ENCODE measurements at places on chromosomes 1 and 21.

- no peak for DNase-seq
These were observed 544.9 kb downstream of the KCNT2 start for GRCh38 chr1:196063294-196063693.

DNA sequence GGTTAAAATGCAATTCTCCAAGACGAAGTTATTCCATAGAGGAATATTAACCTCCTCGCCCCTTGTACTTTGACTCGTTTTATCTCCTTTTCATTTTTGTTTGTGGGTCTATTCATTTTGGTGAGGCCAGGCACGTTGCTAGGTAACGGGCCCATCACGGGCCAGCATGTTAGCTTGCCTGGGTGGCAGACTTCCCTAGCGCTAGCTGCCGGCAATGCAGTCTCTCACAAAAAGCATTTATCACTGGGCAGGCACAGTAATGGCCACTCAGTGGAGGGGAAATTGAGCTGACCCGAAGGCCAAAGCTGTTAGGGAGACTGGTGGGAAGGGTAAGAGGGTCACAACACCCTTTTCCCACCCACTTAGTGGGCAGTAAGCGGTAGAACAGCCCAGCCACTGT lies 234.4 kb upstream of the FOXD3 start:
- DNase-seq = no peak

DNA sequence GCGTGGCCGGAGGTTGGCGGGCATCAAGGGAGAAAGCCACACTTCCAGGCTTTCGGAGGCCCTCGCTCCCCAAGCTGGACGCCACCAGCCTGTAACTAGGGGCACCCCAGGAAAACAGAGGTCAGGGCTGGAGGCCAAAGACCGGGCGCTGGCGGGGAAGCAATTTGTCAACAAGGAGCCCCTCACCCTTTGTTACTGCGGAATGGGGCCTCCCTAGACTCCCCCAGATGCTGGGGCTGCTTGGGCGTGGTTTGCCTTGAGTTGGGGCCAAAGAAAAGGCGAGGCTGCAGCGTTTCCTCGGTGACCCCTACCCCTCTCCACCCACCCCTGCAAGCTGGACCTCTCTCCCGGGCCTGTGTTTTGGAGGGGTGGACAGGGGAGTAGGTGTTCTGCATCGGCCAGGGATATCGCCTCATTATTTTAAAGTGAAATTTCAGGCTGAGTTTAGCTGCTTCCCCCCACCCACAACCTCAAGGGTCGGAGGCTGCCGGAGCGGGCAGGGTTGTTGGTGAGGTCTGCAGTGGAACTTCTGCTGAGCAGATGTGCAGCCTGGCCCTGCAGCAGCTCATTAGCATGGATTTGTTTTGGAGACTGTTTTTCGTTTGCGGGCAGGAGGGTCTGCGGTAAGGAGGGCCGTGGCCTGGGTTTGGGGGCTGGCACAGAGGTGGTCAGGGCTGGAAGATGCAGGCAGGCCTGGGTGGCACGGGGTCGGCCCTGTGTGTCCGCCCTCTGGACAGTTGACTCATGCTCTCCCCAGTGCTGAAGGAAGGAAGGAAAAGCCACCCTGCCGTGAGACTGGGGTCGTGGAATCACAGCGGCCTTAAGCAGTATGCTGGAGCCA lies 1.5 kb downstream of the NBL1 start:
- DNase-seq = peak; percentile 33

DNA sequence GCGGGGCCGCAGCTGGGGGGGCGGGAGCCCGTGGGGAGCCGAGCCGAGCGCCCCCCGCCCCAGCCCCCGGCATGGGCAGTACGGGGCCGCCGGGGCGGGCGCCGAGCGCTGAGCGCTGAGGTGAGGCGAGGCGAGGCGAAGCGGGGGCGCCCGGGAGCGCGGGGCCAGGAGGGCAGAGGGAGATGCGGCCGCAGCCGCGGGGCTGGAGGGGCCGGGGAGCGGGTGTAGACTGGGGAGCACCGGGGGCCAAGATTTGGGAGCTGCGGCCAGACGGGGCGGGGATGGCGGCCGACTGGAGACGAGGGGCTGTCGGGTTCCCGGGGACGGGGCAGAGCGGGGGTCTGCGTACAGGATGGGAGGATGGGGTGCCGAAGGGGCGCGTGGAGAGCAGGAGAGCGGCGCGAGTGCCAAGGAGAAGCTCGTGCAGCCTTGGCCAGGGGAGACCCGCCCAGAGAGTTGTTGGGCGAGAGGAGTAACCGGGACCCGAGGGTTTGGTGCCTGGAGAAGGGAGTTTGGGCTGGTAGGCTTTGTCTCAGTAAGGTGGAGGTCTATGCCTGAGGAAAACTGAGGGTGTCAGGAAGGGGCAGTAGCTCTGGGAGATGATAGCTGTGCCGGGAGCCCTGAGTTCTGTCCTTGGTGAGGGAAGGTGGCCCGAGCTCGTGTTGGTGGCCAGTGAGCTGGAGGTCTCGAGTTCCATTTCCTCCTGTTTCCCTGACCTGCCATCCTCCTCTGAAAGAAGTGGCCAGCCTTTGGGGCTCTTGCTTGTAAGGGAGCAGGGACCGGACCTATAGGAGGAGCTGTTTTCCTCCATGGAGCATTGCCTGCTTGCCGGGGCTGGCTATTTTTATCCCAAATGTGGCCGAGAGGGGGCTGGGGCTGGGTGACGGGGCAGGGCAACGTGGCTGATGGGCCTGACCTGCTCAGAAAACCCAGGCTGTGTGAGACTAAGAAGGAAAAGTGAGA lies 539 bp downstream of the ATP8B2 start:
- DNase-seq = peak; percentile 66

DNA sequence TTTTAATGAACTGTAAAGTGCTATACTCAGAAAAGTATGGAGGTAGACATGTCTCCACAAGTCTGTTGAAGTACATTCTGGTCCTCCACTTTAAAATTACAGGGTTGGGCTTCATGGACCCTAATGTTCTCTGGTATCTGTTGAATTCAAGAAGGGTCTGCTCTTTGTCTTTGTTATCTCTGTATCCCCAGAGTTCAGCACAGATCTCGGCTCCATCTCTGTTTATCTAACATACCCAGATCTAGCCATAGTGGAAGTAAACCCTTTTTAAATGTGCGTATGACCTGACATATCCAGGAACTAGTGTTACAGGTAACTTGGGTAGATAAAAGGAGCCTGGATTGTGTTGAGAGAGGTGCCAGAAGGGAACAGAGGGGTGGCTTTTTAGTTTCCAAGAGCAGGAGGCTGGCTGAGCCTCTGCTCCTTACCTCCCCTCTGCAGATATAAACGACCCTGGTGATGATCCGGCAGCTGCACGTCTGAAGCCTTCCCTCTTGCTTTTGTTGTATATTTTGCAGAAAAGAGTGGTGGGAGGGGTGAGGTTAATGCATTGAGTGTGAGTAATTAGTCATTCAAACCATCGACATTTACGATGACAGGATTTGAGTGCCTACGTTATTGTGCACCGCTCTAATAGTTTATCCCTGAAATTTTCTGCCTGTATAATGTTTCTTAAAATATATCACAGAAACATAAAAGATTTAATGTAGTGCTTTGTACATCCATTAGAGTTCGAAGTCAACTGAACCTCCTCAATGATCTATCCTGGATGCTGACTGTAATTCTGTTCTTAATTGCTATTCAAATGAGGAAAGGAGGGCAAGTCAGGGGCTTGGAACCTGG lies 30.8 kb downstream of the ELAVL4 start:
- DNase-seq = no peak

- no peak for DNase-seq
These were observed 62.7 kb upstream of the GPR89A start for GRCh38 chr1:145545055-145545454.

GRCh38 chr1:175390081-175390481 lies 197.5 kb upstream of the KIAA0040 start:
- DNase-seq = no peak

GRCh38 chr1:157429601-157430240 lies 122.6 kb downstream of the FCRL5 start:
- DNase-seq = peak; percentile 64

- no peak for DNase-seq
These were observed 9.0 kb upstream of the EPS8L3 start for GRCh38 chr1:109772658-109773202.

DNA sequence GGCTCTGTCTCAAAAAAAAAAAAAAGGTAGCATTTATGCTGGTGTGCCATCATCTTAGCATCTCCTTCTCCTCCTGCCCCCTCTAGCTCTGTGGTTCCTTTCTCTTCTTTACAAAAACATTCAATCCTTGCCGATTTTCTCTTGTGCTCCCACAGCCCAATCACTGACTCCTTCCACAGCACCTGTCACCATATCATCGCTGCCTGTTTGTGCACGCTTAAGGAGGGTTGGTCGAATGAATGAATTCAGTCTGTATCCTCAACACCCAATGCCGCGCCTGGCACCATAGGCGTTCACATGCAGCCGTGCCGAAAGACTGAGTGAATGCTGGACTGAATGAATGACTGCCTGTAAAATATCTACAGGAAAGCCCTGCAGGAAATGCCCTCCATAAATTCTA lies 7.9 kb downstream of the RNU5D-1 start:
- no peak for DNase-seq

GRCh38 chr1:244583358-244583982 lies 69.5 kb upstream of the DESI2 start:
- DNase-seq = no peak

GRCh38 chr1:51346086-51346942 lies 16.0 kb upstream of the TTC39A start:
- no peak for DNase-seq

GRCh38 chr1:98906809-98907208 lies 97.9 kb downstream of the PLPPR5 start:
- no peak for DNase-seq

DNA sequence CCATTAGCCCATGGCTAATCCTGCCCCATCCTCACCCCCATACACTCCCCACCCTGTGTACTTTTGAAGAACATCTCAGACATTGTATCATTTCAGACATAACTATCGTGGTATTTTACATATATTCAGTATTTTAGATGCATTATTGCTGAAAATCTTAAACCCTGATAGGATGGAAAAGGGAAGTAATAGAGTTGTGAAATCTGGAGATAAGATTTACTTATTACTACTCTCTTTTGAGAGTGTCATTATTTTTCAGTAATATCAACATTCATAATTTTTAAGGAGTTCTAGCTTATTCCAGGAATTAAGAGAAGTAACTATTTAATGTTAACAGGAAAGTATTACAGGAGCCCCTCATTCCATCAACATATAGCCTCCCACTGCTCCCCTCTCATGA lies 34.4 kb downstream of the ADCY10 start:
- DNase-seq = no peak

GRCh38 chr21:15514073-15514946 lies 215.5 kb upstream of the USP25 start:
- DNase-seq = peak; percentile 12

- DNase-seq = no peak
These were observed 2.3 kb upstream of the VWA1 start for GRCh38 chr1:1432951-1433803.

GRCh38 chr1:79777481-79778219 lies 771.1 kb upstream of the ADGRL4 start:
- no peak for DNase-seq

- DNase-seq = no peak
These were observed 16.9 kb upstream of the COL18A1 start for GRCh38 chr21:45388011-45388521.

DNA sequence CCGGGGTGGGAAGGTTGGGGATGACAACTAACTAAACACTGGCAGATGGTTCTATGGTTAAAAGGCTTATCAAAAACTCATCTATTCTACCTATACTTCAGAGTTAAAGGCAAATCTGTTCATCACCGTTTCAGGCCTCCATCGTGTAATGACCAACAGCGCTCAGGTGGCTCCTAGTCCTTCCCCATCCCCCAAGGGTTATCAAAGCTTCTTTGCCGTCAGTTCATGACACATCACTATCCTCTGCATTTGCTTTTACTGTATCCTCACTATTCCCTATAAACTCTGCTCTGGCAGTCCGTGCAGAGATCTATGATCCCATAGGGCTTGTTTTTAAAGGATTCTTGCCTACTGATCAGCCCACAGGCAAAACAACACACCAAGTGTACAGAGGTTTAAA lies 8.2 kb downstream of the HMGN1 start:
- no peak for DNase-seq

- no peak for DNase-seq
These were observed 77.3 kb downstream of the TNFSF18 start for GRCh38 chr1:172973424-172973823.

DNA sequence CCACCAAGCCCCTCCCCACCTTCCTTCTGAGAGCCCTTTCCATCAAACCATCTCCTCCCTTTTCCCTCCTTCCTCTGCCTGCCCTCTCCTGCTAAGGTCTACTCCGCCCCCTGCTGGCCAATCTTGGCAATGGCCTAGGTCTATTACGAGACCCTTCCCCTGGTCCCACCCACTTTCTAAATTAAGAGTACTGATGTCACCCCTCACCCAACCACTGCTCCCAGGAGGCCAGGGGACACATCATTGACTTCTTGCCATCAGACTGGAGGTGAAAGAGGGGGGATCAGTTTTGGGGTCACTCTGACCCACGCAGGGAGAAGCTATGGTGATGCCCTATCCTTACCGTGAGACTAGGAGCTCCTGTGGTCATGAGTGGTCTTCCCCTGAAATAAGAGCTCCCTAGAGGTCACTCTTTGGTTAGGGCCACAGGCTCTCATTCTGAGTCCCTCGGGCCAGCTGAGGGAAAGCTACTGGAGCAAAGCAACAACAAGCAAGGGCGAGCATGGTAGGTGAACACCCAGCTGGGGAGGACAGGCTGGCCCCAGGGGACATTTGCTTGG lies 34.6 kb upstream of the S100A7 start:
- DNase-seq = peak; percentile 84

DNA sequence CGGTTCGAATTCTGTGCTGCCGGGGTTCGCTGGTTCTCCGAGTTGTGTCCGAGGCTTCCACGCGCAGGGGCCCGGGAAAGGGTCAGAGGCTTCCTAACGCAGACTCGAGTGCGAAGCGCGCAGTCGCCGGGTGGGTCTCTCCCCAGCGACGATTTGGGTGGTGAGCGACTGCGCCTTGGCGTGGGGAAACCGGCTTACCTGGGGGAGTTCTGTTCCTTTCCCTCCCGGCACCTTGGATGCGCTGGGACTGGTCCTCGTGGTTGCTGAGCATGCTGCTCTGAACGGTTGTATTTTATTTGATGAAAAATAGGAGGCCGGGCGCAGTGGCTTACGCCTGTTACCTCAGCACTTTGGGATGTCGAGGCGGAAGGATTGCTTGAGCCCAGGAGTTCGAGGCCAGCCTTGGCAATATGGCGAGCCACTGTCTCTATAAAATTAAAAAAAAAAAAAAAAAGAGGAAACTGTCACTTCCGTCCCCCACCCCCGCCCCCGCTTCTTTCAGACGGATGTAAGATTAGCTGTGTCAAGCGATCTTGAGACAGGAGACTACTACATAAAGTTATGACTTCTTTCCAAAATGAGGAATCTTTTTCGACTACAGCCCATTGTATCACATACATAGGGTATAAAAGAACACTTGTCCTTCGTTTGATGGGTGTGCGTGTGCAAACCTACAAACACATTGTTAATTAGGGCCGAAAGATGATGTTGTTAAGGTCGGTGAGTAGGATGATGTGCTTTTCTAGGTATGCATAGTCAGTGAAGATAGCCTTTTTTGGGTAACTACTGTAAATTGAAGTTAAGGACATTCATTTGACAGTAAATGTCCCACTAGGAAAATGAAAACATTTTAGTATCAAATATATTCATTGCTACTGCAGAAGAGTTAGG lies at the start of gene CCDC18:
CCDC18 (plus strand) TSS at position 2 of the 891 bp plus-strand sequence. CDS start 2,638 bp downstream, outside the sequence.
- DNase-seq = peak; percentile 77

All from suppressor macrophage treated with lipopolysaccharide for 1 hour (primary cell).